ENCODE measurements at places on chromosomes 12 and 14.

DNA sequence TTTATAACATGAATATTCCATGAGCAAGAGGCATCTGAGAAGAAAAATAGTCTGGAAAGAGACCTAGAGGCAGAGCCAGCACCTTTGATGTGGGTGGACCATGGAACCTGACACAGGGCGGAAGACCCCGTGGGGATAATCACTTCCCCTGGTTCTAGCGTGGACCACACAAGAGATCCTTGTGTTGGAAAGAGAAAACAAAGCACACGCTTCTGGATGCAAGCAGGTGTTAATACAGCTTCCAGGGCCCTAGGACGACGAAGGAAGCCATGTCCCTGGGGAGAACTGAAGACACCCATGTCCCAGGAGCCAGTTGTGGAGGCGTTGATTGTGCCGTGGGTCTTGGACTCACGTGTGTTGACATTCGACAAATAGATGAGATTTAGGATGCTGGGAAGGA lies 102.9 kb downstream of the ADGRD1 start:
- DNase-seq: no peak

GRCh38 chr14:20356422-20356821 lies 13.0 kb downstream of the PARP2 start:
- DNase-seq: no peak

DNA sequence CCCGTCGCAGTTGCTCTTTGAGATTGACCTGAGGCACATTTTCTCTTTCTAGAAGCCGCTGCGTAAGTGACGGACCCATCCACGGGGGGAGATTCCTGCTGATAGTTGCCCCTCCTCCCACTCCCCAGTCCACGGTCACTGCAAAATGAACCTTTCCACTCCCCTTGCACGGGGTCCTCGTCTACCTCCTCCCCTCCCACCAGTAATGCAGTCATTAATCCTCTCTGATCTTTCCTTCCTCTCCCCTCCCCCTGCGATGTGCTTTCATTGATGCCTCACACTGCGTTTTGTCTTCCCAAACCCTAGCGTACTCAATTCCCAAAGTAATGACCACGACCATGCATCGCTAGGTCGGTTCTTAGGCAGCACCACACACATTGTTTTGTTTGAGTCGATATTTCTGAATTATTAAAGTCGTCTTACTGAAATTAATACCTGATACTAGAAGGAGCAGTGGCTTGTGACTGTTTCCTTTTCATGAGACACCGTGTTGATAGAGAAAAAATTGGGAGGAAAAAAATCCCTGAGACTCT lies 857 bp downstream of the ETNK1 start:
- no peak for DNase-seq

GRCh38 chr12:65403188-65403587 lies 124.7 kb downstream of the MSRB3 start:
- DNase-seq: no peak

- no peak for DNase-seq
These were observed 146.5 kb downstream of the SAMD4A start for GRCh38 chr14:54713379-54713778.

DNA sequence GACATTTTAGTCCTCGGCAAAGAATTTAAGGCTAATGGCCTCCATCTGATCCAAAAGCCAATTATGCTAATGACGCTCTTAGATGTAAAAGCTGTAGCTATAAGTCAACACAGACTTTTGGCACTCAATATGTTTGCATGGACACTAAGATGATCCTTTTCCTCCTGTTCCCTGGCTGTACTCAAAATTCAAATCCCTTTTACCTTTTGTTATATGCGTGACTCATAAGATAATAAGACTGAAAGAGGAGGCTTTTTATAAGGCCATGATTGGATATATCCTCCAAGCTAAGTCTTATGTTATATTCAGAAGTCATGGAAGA lies 89.8 kb downstream of the PDZRN4 start:
- no peak for DNase-seq

- DNase-seq: no peak
These were observed 25.4 kb downstream of the SLC35E3 start for GRCh38 chr12:68771223-68771925.

GRCh38 chr12:117845271-117845904 lies 123.4 kb downstream of the KSR2 start:
- DNase-seq: no peak

Measured in activated T-helper 9 cell treated with anti-CD3 and anti-CD28 coated beads, Interleukin-2, amount 50 U/mL, for 16 hours (primary cell).